ENCODE measurements at places on chromosomes 6 and 20. TPM values are rescaled to one million over a fixed set of nuclear protein-coding genes. Genes with fewer than 3 reads are reported as not detected.

Gene C6orf52
- 0.69 TPM for total RNA-seq

Gene BEND6
- 0.32 TPM for total RNA-seq

Gene CLPSL2
- total RNA-seq, result not detected

Gene HLA-DMB
- 6.7 TPM for total RNA-seq

Gene BPIFA1
- total RNA-seq, result not detected

Gene MYL9
- 49.3 TPM for total RNA-seq

Gene BMP6
- 0.62 TPM for total RNA-seq

GRCh38 chr20:917416-917815 lies 1.3 kb upstream of the ANGPT4 start:
- DNase-seq, result no peak

- DNase-seq, result no peak
Observed at GRCh38 chr6:168737481-168737880, 296.5 kb downstream of the SMOC2 start.

- DNase-seq, result no peak
Observed at GRCh38 chr6:137769797-137770362, 97.2 kb upstream of the TNFAIP3 start.

DNA sequence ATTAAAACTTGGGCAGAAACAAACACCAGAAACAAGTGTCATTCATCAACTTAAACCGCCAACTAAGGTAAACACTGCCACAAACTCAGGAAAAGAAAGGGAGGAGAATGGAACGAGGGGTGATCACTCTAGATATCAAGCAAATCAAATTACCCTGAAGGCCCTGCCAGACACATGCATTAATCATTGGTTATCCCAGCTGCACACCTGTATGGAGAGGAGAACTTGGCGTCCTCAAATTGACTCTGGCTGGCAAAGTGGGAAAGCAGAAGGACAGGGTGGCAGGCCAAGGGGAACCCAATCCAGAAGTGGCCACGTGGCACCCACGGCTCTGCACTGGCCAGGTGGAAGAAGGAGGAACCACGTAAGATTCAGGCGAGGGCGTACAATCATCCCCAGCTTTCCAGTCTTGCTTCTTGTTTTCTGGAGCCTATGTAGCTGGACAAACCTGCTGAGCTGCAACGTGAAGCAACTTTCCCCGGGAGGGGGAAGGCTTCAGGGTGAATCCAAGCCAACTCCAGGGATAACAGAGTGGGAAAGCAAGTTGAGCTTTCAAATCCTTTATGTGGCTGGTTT lies 156.2 kb upstream of the JARID2 start:
- DNase-seq, result no peak

GRCh38 chr20:61320691-61321425 lies 68.8 kb downstream of the CDH4 start:
- no peak for DNase-seq

- no peak for DNase-seq
Observed at GRCh38 chr6:165481921-165482320, 172.5 kb upstream of the C6orf118 start.

DNA sequence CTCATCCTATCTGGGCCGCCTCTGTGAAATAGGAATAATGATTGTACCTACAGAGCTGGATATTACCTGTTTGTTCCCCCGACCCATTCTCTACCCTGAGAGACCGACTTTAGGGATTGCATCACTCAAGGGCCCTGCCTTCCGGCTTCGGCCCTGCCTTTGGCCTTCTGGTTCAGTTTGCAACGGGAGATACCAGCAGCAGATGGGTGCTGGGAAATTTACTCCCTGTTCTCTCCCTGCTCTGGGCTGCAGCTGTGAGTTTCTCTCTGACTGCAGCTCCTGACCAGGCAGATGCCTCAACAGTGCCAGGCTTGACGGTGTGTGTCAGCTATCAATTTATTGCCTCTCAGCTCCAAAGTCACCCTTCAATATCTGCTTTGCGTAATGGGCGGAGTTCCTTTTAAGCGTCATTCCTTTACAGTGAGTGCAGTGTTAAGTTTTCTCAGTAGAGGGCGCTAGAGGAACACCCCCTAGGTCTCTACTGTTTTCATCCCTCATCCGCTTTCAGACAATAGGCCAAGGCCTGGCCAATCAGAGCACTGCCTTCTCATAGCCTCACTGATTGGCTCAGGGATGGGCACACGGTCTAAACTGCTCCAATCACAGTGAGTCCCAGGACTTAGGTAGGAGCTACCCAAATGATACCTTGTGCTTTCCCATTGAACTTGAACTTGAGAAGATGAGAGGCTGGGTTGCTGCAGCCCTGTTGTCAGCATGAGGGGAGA lies 30.0 kb downstream of the KCNG1 start:
- DNase-seq, result peak; percentile 74

DNA sequence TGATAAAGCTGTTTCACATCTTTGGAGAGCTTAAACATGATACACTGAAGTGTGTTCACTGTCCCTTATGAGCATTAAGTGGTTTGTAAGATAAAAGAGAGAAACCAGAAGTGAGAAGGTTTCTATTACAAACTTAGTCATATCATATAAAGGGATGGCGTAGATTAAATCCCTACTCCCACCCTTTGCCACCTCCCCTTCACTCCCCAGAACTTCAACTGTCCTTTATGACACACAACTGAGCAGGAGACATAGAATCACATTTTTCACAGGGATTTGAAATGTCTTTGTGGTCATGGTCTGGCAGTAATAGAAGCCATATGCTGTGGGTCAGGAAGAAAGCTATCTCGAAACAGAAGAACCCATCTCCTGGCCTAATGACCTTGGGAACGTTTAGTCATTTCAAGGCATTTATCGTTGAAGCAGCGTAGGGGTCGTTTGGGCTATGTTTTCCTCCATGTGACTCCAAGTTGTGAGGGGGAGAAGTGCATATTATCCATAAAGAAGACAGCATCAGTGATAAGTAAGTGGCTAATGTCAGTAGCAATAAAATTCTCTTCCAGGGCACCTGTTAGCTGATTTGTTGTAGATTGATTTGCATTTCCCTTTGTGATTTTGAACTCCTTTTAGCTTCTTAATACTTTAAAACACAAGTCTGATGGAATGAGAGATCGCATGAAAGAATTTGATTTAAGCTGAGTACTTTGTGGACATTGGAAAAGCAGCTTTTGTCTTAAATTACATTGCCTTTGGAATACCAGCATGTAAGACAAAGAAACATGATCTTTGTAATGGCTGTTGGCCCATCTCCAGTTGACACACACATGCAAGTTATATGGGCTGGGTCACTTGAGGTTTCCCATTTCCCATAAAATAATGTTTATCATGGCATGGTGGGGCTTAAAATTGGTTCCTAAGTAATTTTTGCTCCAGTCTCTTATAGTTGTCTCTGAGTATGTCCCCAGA lies 501.5 kb upstream of the FLRT3 start:
- DNase-seq, result no peak

DNA sequence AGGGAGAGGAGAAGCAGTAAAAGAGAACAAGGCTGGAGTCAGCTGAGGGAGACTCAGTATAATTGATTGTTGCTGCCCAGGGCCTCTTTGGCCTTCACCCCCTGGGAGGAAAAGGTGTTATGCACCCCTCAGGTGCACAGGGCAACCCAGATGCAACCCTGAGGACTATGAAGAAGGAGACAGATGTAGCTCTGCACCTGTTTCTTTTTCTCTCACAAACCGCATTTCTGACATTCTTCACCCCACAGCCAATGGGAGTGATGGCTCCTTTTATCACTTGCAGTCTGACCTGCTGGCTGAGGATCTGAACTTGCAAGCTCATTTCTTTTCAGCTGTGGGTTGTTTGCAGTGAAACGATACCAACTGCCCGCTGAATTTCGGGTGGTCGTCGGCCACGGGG lies 64.1 kb upstream of the F13A1 start:
- DNase-seq, result no peak

GRCh38 chr20:25683050-25683449 lies 13.6 kb downstream of the ZNF337 start:
- DNase-seq, result no peak

DNA sequence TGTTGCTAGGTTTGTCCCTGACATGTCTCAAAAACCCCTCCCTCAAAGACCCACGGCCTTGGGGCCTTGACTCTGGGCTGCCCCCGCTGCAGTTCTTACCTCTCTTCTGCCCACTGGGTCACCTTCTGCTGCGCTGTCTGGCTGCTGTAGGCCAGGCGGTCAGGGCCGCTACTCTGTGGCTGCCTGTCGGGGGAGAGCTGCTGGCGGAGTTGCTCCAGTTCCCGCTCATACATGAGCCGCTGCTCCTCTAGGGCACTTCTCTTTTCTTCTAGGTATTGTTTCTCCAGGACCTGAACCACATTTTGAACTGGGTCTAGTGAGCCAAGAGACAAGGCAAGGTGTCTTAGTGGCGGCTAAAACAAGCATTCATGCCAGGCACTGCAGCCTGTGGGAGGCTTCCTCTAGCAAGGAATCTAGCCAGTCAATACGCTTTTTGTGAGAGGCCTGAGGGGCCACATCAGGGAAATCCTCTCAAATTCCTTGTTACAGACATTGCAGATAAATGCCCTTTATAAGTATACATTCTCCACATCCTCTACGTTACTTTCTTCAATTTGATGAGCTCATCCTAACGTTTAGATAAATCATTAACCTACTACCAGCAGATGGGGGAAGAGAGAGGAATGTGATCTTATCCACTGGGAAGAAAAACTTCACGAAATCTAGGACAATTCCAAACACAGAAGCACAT lies 110.3 kb upstream of the NUP153 start:
- no peak for DNase-seq

DNA sequence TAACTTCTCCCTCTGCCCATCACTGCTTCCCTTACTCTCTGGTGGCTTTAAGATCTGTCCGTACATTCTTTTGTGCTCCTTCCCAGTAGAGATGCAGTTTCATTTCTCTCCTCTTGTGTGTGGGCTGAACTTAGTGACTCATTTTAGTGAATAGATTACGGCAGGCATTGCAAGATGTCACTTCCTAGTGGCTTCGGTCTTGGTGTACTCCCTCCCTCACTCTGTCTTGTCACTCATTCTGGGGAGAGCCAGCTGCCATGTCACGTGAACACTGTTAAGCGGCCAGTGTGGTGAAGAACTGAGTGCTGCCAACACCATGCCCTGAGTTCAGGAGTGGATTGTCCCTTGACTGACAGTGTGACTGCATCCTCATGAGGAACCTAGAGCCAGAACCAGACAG lies 115.9 kb downstream of the OTOR start:
- DNase-seq, result no peak

DNA sequence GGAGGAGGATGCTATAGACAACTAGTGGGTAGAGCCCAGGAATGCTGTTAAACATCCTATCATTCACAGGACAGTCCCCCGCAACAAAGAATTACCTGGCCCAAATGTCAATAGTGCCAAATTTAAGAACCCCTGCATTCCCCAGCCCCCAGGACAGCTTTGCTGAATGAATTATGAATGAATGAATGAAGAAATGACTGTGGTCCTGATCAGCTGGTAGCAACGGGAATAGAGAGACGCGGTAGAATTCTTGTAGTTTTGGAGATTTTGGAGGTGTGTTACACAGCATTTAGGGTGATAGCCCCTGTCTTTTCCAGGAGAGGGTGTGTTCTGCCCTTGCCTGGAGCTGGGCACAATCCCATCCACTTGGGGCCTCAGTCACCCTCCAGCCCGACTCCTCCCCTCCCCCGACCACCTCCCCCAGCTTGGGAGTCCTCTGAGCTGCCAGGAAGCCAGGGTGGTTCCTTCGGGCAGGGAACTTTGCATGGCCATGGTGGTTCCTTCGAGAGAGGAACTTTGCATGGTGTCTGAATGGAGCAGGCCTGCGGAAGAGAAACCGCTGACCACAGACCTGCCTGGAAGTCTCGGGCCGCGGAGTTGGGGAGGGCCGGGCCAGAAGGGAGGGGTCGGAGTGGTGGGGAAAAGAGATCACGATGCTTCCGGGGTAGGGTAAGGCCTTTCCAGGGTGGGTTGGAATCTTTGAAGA lies 1.0 kb upstream of the HCK start:
- peak; percentile 33 for DNase-seq

- DNase-seq, result no peak
Observed at GRCh38 chr6:436308-437036, 44.9 kb downstream of the IRF4 start.

DNA sequence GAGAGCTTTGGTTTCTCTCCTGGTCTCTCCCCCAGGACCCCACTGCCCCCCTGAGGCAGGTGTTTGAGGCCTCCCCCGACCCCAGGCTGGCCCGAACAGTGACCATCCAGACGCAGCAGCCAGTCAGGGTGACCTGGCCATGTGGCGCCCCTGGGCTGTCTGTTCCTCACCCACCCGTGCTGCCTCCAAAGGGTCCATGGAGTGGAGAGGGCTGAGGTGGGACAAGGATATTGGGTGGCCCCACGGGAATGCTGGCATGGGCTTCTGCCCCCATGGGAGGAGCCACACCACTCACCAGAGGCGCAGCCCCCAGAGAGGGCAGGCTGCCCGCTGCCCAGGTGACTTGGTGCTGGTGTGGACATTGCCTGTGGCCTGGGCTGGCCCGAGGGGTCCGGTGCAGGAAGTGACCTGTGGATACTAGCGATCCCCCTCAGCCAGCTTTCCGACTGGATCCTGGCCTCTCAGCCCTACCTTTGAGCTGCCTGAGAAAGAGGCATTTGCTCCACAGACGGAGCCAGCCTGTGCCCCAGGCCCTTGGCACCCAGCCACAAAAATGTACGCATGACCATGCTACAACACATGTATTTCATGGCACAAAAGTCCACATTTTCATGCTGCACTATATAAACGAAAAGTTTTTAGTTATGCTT lies 50.8 kb downstream of the BCAS4 start:
- DNase-seq, result no peak

DNA sequence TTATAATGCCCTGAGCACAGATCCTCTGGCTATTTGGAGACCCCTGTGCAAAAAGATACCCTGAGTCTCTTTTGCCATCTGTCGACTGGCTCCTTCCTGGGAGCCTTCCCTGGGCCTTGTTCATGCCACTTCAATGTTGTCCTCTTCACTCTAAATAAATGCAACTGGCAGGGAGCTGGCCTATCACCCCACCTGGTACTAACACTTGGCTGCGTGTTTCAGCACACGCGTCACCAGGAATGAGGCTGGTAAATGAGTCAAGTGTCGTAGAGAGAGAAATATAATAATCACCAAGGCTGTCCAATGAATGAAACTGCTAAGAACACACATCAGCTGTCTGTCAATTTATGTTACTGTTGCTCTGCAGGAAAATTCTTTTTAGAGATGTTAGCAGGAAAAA lies 374.6 kb upstream of the JARID2 start:
- no peak for DNase-seq

Data from colonic mucosa (tissue), 4 donors.